ENCODE measurements at places on chromosomes 5 and 9.

DNA sequence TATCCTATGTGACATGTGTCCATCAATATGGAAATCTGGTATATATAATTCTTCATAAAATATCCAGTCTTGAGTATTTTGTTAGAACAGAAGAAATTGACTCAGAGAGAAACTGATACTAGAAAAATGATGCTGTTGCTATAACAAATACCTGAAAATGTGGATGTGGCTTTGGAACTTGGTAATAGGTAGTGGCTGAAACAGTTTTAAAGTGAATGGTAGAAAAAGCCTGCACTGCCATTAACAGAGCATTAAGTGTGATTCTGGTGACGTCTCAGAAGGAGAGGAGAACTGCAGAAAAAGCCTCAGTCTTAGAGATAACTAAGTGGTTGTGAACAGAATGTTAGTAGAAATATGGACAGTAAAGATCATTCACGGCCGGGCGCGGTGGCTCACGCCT, 634.9 kb upstream of the ZNF608 start:
- DNase-seq: no peak

DNA sequence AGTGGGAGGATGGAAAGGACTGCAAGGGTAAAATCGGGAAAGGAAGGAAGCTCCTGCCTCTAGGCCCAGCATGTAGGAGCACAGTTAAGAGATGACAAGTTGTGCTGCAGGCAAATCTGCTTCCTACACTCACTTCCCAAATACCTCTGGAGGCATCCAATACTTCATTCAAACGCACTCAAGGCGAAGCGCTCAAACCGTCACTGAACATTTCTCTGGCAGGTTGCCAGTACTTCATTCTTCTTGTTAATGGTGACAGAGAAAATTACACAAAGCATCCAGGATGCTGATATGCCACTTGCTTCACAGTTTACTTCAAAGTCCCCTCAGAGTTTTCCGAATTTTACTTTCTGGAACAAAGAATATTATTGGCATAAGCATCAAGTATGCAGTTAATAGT, 59.8 kb downstream of the NREP start:
- no peak for DNase-seq

DNA sequence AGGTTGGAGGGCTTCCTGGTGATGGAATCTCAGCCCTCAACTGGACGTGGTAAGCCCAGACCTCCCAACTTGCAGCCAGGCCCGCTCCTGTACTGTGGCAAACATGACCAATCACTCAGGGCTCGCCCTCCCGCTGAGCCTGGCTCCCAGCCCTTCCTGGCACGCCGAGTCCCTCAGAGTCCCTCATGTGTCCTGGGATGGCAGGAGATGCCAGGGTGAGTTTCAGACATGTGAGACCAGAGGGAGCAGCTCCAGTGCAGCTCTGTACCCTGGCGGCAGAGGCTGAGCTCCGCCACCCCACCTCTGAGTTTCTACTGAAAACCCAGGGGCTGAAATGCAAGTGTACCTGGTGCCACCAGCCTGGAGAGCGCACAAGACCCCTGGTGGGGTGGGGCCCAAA, 42.0 kb upstream of the RXRA start:
- DNase-seq: no peak

GRCh38 chr5:128574041-128574440, 36.0 kb upstream of the FBN2 start:
- no peak for DNase-seq

DNA sequence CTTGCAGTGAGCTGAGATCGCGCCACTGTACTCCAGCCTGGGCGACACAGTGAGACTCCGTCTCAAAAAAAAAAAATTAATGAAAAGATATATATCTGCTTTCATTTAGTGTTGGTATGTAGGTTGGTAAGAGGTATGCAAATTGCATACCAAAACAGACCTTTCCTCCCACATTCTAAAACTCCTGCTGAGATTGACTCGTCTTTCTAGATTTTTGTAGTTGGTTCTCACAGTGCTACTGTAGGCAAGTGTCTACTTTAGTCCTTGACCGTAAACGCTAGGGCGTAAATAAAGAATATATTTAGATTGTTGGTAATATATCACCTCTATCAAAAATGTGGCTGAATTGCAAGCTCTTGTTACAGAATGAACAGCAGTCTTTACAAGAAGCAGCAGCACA, 445.9 kb downstream of the CHSY3 start:
- DNase-seq: no peak

DNA sequence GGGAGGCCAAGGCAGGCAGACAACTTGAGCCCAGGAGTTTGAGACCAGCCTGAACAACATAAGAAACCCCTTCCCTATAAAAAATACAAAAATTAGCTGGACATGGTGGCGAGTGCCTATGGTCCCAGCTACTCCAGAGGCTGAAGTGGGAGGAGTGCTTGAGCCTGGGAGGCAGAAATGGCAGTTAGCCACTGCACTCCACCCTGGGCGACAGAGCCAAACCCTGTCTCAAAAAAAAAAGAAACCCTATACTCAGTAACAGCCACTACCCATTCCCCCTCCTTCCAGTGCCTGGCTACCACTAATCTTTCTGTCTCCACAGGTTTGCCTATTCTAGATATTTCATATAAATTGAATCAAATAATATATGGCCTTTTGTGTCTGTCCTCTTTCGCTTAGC, 14.3 kb upstream of the SIL1 start:
- no peak for DNase-seq

DNA sequence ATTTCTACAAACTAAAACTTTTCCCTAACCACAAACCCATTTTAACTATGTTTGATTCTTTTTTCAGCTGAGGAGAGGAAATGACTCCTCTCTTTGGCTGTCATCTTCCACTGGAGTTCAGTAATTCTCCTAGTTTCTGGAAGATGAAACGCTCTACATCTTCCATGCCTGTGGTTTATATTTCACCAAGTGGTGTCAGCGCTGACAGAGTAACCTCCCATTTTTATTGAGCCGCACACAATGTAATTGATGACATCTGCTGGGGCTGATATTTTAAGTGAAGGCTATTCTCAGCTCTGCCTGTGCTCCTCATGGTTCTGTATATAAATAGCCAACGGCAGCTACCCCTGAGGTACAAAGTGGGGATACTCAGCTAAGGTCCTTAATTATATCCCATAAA, 234.6 kb downstream of the SPOCK1 start:
- DNase-seq: no peak

- DNase-seq: no peak
Observed at GRCh38 chr5:96481867-96482266, 48.8 kb upstream of the PCSK1 start.

GRCh38 chr5:11504065-11504885, 400.0 kb downstream of the CTNND2 start:
- DNase-seq: no peak

- DNase-seq: no peak
Observed at GRCh38 chr5:133731951-133732350, 119.6 kb upstream of the FSTL4 start.

DNA sequence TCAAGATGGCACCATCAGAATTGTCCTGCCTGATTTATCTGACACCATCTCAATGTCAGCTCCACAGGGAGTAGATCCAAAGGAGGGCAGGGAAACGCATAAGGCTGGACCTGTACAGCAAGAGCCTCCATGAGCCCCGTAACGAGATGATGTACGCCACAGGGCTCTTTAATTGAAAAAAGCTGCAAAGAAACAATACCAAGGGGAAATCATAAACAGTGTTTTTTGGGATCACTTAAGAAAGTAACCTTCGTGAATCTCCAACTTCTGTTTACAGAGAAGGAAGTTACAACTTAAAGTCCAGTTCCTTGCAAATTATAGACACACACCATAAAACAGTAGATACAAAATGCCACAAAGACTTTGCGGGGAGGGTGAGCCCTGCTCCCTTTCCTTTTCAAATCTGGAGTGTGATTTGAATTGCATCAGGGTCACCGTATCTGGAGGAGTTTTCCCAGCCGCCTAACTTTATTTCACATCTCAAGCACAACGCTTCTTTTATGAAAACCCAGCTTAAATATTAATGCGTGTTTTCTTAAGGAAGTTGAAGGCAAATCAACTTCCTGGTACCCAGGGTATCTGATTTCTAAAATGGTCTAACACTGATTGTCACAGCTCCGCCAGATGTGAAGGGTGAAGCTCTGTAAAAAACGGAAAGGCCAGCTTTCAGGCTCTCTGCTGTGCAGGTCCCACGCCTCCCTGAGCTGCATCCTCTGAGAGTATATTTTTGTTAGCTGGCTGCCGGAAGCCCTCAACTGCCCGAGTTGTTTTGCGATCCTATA, 88.9 kb downstream of the EBF1 start:
- no peak for DNase-seq

GRCh38 chr9:104740621-104741020, 6.9 kb upstream of the NIPSNAP3A start:
- no peak for DNase-seq

GRCh38 chr5:5464036-5464715, 41.7 kb downstream of the ICE1 start:
- no peak for DNase-seq

GRCh38 chr5:65946198-65946745, 19.9 kb downstream of the ERBIN start:
- DNase-seq: no peak

- no peak for DNase-seq
Observed at GRCh38 chr9:13690595-13690994, 411.1 kb upstream of the MPDZ start.

- no peak for DNase-seq
Observed at GRCh38 chr9:126989847-126990842, 75.6 kb downstream of the RALGPS1 start.

- DNase-seq: no peak
Observed at GRCh38 chr5:158593925-158594324, 505.8 kb downstream of the EBF1 start.
